ENCODE measurements at places on chromosomes 2 and 18.

DNA sequence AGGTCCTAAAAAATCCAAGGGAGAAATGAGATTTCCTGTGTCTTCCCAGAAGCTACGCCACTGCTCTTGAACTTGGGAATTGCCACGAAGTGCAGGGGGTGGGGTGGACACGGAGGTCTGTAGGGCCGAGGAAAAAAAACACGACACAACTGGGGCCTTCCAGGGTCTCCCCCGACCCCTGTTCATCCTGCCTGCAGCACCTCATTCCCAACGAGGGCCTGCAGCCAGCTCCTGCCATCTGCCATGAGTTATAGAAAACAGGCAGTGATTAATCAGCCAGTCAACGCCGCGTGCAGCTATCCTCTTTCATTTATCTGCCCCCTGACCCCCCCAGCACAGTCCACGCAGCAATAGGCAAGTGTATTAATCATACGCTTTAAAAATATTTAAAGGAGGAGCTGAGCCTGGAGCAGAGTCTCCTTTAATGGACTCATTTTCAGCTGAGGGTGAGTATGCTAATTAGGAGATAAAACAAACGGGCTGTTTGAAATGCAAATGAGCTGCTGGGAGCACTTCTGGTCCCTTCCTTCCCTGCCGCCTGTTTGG lies 209.9 kb downstream of the TFCP2L1 start:
- DNase-seq = no peak

DNA sequence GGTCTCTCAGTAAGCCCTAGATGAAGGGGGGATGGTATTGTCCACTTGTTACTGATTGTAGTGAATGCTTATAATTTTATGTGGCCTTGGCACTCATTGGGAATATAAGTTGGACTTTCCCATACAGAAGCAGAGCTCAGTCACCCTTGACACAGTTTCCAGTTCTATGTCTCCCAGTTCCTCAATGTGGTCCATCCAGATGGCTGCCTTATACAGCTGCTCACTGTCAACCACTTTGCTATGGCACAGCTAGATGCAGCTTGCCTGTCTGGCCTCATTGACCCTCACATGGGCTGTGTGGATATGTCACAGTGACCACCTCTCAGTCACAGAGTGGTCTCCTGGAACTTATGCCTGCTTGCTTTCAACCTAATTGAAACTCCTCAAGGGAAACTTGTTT lies 21.7 kb downstream of the SLC39A6 start:
- DNase-seq = no peak

GRCh38 chr2:224308272-224308911 lies 93.5 kb downstream of the FAM124B start:
- DNase-seq = no peak

GRCh38 chr2:53417385-53417784 lies 350.2 kb upstream of the CHAC2 start:
- no peak for DNase-seq

DNA sequence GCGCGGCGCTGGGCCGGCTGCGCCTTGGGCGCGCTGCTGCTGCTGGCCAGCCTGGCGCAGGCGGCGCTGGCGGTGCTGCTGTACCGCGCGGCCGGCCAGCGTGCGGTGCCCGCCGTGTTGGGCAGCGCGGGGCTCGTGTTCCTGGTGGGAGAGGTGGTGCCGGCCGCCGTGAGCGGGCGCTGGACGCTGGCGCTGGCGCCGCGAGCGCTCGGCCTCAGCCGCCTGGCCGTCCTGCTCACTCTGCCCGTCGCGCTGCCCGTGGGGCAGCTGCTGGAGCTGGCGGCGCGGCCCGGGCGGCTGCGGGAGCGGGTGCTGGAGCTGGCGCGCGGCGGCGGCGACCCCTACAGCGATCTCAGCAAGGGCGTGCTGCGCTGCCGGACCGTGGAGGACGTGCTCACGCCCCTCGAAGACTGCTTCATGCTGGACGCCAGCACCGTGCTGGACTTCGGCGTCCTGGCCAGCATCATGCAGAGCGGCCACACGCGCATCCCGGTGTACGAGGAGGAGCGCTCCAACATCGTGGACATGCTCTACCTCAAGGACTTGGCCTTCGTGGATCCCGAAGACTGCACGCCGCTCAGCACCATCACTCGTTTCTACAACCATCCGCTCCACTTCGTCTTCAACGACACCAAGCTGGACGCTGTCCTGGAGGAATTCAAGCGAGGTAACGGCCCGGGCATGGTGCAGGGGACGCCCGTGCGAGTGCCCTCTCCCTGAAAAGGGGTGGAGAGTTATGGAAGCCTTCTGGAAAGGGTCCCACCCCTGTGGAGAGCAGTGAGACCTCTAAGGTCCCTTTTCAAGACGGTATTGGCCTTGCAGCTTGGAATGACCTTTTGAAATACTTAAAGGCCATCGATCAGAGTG lies 1.0 kb downstream of the CNNM3 start:
- DNase-seq = no peak

GRCh38 chr2:63894167-63894566 lies 52.5 kb downstream of the UGP2 start:
- DNase-seq = no peak

GRCh38 chr2:170713543-170714380 lies 1.4 kb upstream of the SP5 start:
- no peak for DNase-seq

DNA sequence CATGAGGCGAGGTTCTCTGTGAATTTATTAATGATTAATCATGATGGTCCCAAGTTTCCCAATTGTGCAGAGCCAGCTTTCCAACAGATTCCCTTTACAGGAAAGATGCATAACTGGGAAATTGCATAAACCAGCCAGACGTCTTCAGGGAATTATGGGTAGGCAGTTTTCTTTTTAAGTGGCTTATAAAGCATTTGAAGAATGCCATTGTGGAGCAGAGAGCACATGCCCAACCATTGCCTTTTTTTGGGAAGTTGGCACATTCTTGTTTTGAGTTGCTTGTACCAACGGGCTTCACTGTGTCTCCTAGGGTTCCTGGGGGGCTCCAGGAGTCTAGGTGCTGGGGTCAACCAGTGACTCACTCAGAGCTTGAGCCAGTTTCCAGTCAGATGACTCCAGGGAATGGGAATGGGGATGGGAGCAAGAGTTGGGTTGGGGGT lies 231.7 kb upstream of the FOSL2 start:
- DNase-seq = no peak

GRCh38 chr2:236969767-236970655 lies 115.7 kb upstream of the COPS8 start:
- no peak for DNase-seq

GRCh38 chr2:140916410-140916809 lies 1214.4 kb downstream of the LRP1B start:
- no peak for DNase-seq

- DNase-seq = no peak
Observed at GRCh38 chr18:10015288-10015701, 101.5 kb downstream of the VAPA start.

GRCh38 chr2:222946700-222947287 lies 86.0 kb downstream of the ACSL3 start:
- no peak for DNase-seq

GRCh38 chr2:172246649-172247048 lies 143.9 kb upstream of the DLX2 start:
- no peak for DNase-seq

DNA sequence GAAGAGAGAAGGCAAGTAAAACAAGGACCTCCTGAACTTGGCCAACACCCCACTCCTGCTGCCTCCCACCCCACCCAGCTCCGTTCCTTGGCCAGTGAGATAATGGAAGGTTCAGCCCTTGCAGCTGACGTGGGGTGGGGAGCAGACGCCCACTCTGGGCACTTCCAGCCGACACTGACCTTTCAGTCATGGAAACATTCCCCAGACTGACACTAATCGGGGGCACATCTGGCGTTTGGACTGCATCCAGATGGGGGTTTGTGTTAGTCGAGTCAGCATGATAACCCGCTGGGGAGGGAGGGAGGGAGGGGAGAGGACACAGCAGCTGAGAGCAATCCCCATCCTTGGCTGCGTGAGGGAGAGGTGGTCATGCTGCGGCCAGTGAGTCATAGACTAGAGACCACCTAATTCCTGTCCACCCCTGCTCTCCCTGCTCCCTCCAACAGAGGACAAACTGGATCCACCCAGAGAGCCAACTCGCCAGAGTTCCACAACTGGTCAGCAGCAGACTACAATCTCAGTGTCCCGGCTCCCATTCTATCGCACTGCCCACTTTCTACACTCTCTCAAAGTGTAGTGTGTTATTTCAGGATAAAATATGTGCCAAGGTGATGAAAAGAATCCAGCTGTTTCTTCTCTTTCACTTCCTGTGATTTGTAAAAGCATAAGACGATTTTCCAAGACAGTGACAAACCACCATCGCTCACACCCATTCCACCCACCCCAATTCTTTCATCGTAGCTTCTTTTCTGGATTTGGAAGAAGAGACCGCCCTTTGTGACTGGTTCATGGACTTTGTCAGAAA lies 115.4 kb upstream of the PKDCC start:
- DNase-seq = no peak
